HS-27A (cell line): ENCODE measurements at places on chromosomes 16 and 17.

DNA sequence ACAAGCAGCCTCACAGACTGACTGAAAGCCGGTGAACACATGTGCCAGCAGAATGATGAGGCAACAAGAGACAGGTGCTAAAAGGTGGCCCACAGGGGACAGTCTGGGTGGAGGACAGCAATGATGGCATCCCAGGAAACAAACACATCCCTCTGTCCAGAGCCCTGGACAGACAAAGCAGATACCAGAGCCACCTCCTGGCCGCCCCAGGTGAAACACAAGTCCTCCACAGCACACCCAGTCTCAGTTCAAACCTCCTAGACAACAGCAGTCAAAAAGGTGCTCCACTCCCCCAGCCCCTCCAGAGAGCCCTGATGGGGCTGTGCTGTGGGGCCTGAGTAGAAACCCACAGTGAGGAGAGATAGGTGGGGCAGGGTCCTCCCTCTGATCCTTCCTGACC is 20.3 kb upstream of the CDH5 start:
- no peak for DNase-seq

- DNase-seq: no peak
Measured at GRCh38 chr16:27564224-27564623, 14.3 kb downstream of the KATNIP start.

- DNase-seq: no peak
Measured at GRCh38 chr16:3143598-3144320, 8.9 kb downstream of the ZNF213 start.

- DNase-seq: no peak
Measured at GRCh38 chr16:21083729-21084268, 66.8 kb downstream of the DNAH3 start.

DNA sequence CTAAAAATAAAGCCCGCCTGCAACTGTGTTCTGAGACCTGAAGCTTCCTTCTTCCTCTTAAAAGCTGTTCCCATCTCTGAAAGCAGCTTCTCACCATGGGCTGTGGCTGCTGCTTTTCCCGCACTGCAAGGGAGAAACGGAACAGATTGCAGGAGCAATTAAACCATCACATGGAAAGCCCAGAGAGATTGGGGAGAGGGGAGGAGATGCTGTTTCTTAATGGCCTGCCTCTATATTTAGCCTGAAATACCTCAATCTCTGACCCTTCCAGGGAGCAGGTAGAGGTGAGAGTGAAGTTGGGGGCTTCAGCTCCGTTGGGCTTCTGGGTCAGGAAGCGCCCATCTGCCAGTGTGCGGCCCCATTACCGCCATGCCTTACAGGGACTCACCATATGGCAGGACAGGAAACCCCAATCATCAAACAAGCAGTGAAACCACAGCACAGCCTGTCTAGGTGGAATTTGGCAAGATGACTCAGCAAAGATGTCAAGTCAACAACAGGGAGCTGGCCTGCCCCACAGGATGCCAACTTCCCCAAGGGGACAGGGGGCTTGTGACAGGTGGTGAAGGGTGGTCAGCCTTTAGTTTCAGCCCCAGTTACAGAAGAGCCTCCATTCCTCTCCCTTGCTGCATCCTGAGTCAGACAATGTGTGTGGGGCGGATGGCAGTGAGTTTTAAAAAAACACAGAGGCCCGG is 286.6 kb upstream of the CCL2 start:
- no peak for DNase-seq

- DNase-seq: no peak
Measured at GRCh38 chr17:57899822-57900221, 50.0 kb upstream of the MRPS23 start.

GRCh38 chr16:62041401-62041800 is 5.2 kb upstream of the CDH8 start:
- DNase-seq: peak; percentile 11

DNA sequence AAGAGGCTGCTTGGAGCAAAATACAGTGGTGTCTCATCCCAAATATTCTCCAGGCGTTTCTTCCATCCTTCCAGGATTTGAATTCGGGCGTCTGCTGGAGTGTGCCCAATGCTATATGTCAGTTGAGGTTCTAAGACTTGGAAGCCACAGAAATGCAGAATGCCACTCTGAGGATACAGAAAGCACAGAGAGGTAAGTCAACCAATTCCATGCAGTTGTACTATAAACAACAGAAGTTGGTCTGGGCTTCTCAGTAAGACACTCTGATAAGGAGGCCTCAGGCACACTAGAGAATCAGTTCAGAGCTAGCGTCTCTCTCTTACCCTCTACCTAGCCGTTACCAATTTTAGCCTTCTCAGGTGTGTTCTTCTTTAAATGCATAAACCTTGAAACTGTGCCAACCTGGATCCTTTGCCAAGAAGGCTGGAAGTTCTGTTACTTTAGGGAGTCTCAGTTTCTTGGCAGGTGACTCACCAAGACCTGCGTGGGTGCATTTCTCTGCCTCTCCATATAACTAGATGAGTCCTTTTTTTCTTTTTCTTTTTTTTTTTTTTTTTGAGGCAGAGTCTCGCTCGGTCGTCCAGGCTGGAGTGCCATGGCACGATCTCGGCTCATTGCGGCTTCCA is 15.1 kb downstream of the NQO1 start:
- DNase-seq: no peak

DNA sequence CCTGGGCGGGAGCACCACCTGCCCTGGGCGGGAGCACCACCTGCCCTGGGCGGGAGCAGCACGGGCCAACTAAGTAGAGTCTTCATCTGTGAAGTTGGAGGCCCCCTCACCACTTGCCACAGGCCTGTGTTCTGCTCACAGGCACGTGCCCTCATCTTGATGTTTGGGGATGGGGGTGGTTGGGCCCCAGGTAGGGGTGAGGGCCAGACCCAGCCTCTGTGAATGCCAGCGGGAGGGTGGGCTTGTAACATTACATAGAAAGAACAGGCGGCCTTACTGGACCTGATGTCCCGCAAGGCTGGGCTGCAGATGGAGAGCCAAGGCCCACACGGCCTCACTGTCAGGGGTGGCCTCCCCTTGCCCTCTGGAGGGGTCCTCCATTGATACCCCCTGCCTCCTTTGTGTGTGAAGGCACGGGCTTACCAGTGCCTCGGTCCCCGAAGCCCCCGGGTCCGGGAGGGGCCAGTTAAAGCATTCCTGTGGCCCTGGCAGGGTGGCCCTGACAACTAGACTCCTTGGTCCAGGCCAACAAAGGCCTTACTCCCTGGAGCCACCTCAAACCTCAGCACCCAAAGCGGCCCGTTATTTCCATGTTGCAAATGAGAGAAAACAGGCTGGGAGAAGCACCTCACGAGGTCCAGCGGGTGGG is 1.1 kb upstream of the SLC16A3 start:
- no peak for DNase-seq

GRCh38 chr17:76074390-76075363 is at the start of gene GALR2:
TSS of gene GALR2 (plus strand) at chr17:76074781. CDS start at chr17:76074884, 103 bp downstream.
- DNase-seq: no peak

DNA sequence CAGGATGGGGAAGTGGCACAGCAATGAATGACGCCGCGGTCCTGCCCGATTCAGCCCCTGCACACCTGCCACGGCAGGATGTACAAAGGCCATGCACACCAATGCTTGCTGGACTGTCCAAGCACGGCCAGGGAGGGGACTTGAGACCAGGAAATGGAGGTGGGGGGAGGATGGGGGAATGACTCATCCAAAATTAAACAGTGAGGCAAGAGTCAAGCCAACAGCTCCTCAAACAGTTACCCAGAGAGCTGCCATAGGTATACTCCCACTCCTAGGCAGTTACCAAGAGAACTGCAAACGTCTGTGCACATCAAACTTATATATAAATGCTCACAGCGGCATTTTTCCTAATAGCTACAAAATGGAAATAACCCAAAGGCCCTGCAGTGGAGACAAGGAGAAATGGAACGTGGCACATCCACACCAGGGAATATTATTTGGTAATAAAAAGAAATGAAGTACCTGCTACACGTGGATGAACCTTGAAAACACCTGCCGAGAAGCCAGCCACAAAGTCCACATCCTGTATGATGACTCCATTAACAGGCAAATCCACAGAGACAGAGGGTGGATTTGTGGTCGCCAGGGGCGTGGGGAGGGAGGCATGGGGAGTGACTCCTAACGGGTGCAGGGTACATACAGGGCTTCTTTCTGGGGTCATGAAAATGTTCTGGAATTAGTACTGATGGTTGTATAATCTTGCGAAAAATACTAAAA is 54.1 kb downstream of the VAC14 start:
- peak; percentile 82 for DNase-seq
